ENCODE measurements at places on chromosomes 16 and 17. TPM values are rescaled to one million over a fixed set of nuclear protein-coding genes. Genes with fewer than 3 reads are reported as not detected.

- H3K27ac ChIP-seq, result no peak overlapping the region
- peaks cover 7% of the 10 kb centered on the region for H3K36me3 ChIP-seq
- DNase-seq, result no peak
These were observed 88.4 kb upstream of the SMURF2 start for GRCh38 chr17:64750478-64750877.

GRCh38 chr16:2953706-2954627, 10.1 kb upstream of the KREMEN2 start:
- no peaks in the 10 kb centered on the region for H3K27me3 ChIP-seq
- H3K4me3 ChIP-seq, result peak overlapping the region; percentile 24
- no peaks in the 10 kb centered on the region for H3K36me3 ChIP-seq
- H3K4me1 ChIP-seq, result peaks cover 5% of the 10 kb centered on the region

GRCh38 chr17:65259696-65260485, 122.7 kb downstream of the RGS9 start:
- H3K4me1 ChIP-seq, result no peaks in the 10 kb centered on the region
- DNase-seq, result no peak
- no peaks in the 10 kb centered on the region for H3K27me3 ChIP-seq
- no peak overlapping the region for H3K27ac ChIP-seq
- H3K4me3 ChIP-seq, result no peak overlapping the region

DNA sequence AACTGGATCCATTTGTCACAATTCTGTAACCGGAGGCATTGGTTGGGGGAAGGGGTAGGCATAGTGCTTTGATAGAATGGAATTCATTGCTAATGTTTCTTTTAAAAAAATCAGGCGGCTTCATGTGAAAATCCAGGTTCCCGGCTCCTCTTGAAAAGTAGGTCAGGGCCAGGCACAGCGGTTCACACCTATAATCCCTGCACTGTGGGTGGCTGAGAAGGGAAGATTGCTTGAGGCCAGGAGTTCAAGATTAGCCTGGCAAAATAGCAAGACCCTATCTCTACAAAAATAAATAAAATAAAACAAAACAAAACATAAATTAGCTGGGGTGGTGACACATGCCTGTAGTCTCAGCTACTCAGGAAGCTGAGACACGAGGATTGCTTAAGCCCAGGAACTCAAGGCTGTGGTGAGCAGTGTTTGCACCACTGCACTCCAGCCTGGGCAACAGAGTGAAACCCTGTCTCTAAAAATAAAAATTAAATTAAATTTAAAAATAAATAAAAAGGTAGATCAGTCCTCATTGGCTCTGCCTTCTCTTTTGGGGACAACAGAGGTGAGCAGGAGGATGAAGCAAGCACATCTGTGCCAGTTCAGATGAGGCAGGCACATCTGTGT, 466.5 kb downstream of the HS3ST4 start:
- H3K27ac ChIP-seq, result no peak overlapping the region
- no peaks in the 10 kb centered on the region for H3K27me3 ChIP-seq
- no peaks in the 10 kb centered on the region for H3K4me1 ChIP-seq
- H3K4me3 ChIP-seq, result no peak overlapping the region
- DNase-seq, result no peak

DNA sequence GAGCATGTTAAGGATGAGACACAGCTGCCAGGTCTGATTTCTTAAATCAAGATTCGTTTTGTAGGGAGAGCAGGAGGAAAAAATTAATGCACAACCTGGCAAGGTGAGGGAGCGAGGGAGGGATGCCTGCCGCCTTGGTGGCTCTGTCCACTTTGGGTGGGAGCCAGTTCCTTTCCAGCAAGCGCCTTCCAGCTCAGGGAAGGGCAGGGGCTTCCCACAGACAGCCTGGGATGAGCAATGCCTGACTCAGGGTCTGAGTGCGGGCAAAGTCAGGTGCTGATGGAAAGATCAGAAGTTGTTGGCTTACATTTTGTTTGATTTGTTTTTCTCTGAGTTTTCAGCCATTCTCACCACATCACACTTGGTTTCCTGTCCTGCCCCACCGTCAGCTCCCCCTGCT, 220.7 kb downstream of the ENGASE start:
- no peaks in the 10 kb centered on the region for H3K36me3 ChIP-seq
- H3K4me3 ChIP-seq, result no peak overlapping the region
- DNase-seq, result no peak
- no peak overlapping the region for H3K27ac ChIP-seq
- no peaks in the 10 kb centered on the region for H3K4me1 ChIP-seq

DNA sequence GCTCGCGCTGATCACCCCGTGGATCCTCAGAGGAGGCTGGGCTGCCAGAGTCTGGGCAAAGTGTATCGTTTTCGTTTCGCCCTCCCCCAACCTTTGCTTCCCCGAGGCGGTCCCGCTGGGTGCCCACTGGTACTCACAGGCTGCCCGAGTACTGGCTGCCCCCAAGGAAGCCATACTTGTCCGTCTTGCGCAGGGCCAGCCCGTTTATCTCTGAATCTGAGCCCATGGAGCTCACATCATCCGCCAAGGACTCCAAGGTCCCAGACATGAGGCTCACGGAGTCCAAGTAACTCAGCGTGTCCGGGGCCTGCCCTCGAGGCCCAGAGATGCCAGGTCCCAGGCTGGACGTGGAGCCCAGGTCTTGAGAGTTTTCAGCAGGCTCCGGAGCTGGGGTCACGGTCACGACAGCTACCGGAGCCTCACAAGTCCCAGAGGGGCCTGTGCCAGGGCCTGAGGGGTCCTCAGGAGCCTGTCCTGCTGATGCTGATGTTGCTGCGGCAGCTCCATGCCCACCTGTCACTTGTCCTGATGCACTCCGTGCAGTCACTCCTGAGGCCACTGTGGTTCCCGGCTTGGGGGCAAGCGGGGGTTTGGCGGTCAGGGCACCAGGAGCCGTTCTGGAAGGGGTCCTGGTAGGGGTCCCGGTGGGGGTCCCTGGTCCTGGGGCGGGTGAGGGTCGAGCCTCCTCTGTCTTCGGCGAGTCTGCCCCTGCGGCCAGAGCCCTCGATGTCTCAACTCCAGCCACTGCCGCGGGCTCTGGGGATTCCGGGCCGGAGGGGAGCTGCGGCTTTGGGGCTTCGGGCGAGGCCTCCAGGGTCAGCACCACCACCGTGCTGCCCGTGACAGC, 980 bp downstream of the TBC1D10B start:
- H3K36me3 ChIP-seq, result no peaks in the 10 kb centered on the region
- peak overlapping the region; percentile 73 for H3K4me3 ChIP-seq
- H3K27me3 ChIP-seq, result no peaks in the 10 kb centered on the region
- H3K27ac ChIP-seq, result peak overlapping the region; percentile 40

GRCh38 chr17:29584452-29585079, 4.9 kb downstream of the GIT1 start:
- no peaks in the 10 kb centered on the region for H3K36me3 ChIP-seq
- H3K27me3 ChIP-seq, result no peaks in the 10 kb centered on the region
- DNase-seq, result no peak
- H3K4me1 ChIP-seq, result peaks cover 21% of the 10 kb centered on the region

- H3K27me3 ChIP-seq, result no peaks in the 10 kb centered on the region
- H3K4me3 ChIP-seq, result no peak overlapping the region
- no peak overlapping the region for H3K27ac ChIP-seq
- DNase-seq, result no peak
- no peaks in the 10 kb centered on the region for H3K4me1 ChIP-seq
- no peaks in the 10 kb centered on the region for H3K36me3 ChIP-seq
These were observed 5.9 kb upstream of the DNAH17 start for GRCh38 chr17:78583091-78583490.

DNA sequence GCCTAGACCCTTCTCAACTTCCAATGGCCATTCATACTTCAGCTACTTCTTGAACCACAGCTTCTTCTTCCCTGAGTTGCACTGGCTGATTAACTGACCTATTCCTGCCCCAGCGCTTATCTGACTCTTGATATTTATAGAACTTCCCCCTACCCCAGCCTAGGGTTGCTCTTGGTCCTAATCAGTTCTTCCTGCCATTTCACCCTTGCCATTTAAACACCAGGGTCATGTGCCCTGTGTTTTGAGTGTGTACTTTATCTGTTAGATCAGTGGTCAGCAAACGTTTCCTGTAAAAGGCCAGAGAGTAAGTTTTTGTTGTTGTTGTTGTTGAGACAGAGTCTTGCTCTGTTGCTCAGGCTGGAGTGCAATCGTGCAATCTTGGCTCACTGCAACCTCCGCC, 82.4 kb upstream of the COX10 start:
- no peak overlapping the region for H3K4me3 ChIP-seq
- no peak for DNase-seq
- no peaks in the 10 kb centered on the region for H3K36me3 ChIP-seq
- H3K4me1 ChIP-seq, result no peaks in the 10 kb centered on the region
- no peak overlapping the region for H3K27ac ChIP-seq

- H3K36me3 ChIP-seq, result no peaks in the 10 kb centered on the region
- H3K27me3 ChIP-seq, result no peaks in the 10 kb centered on the region
- H3K4me1 ChIP-seq, result no peaks in the 10 kb centered on the region
- no peak overlapping the region for H3K27ac ChIP-seq
- no peak overlapping the region for H3K4me3 ChIP-seq
These were observed 36.8 kb downstream of the ASPA start for GRCh38 chr17:3512505-3513171.

DNA sequence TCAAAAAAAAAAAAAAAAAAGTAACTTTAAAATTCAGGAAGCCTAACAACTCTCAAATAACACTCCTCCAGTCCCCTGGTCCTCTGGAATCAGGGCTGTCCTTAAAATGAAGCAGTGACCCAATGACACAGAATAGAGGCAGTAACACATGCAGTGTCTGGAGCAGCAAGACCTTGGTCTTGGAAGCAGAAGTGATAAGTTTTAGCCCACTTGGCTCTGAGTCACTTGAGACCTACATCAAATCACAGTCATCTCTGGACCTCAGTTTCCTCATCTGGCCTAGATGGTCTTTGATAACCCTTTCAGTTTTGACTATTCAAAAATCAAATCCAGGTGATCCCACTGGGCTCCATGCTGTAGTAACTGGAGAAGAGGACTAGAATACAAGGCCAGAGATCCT, 39.0 kb downstream of the LYRM1 start:
- no peak overlapping the region for H3K4me3 ChIP-seq
- no peak for DNase-seq
- H3K27me3 ChIP-seq, result no peaks in the 10 kb centered on the region
- H3K27ac ChIP-seq, result no peak overlapping the region
- H3K36me3 ChIP-seq, result no peaks in the 10 kb centered on the region

- H3K27me3 ChIP-seq, result no peaks in the 10 kb centered on the region
- H3K4me1 ChIP-seq, result no peaks in the 10 kb centered on the region
- DNase-seq, result no peak
- H3K4me3 ChIP-seq, result no peak overlapping the region
These were observed 15.3 kb downstream of the CMTM3 start for GRCh38 chr16:66619534-66620428.

DNA sequence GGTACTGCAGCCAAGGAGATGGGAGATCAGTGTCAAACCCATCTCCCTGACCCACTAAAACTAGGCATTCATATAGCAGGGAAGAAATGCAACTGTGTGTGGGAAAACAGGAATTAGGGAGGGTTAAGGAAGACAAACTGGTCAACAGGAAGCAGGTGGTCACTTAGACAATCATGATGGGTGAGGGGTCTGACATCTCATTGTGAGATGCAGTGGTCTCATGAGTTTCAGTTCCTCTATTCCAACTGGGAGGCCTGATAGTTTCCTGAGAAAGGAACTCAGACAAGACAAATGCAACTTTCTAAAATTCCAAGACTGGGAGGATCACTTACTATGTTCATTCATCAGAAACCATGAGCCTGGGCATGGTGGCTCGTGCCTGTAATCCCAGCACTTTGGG, 361.4 kb upstream of the C16orf82 start:
- no peaks in the 10 kb centered on the region for H3K27me3 ChIP-seq
- H3K4me3 ChIP-seq, result no peak overlapping the region
- DNase-seq, result no peak
- H3K27ac ChIP-seq, result no peak overlapping the region

GRCh38 chr17:58005728-58006559, 1.1 kb downstream of the SRSF1 start:
- peaks cover 12% of the 10 kb centered on the region for H3K4me1 ChIP-seq
- no peaks in the 10 kb centered on the region for H3K27me3 ChIP-seq
- H3K36me3 ChIP-seq, result peaks cover 21% of the 10 kb centered on the region
- H3K27ac ChIP-seq, result peak overlapping the region; percentile 97
- H3K4me3 ChIP-seq, result peak overlapping the region; percentile 83

DNA sequence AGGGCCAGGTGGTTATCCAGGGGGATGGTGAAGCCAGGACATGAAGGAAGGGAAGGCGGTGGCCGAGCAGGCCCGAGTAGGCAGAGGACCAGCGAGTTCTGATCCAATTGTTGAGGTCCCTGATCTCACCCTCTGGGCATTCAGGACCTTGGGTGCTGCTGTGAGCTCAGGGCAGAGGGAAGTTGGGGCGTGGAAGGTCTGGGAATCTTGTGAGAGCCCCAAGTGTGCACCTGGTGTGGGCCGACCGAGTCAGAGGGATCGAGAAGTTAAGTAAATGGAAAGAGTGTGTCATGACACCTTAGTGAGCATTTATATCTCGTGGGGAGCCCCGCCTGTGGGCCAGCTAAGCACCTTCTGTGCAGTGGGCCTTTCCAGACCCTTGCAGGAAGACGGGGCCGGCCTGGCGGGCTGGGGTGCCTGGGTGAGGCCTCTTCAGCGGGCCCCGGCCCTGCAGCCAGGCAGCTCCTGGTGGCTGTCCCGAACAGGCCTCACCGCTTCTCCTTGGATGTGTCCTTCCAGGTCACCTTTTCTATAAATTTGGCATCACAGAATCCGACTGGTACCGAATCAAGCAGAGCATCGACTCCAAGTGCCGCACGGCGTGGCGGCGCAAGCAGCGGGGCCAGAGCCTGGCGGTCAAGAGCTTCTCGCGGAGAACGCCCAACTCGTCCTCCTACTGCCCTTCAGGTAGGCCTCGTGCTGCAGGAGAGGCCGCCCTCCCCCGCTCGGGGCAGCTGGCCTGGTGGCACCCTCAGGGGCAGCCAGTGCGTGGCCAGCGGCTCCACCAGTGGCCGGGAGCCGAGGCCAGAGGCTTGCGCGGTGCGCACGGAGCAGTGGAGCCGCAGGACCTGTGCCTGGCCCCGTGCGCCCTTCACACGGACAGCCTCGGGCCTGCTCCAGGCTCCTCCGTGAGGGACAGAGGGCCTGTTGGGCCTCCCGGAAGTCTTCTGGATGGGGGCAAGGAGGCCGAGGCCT, 76.0 kb downstream of the BANP start:
- no peaks in the 10 kb centered on the region for H3K4me1 ChIP-seq
- no peak overlapping the region for H3K4me3 ChIP-seq
- H3K27ac ChIP-seq, result no peak overlapping the region
- no peak for DNase-seq

DNA sequence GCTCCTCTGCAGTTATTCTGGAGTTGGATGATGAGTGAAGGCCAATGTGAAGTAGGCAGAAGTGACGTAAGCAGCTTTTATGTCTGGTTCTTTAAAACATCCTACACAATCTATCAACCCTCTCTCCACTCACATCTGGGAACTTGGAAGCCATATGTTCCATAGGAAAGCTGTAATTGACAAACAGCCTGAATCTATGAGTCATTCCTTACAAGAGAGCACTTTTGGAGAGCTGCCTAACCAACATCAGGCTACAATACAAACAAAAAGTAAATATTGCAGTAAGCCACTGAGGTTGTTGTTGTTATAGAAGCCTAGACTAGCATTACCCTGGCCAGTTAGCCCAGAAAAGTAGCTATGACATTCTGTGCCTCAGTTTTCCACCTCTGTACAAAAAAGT, 5.9 kb downstream of the CCL7 start:
- H3K27me3 ChIP-seq, result no peaks in the 10 kb centered on the region
- H3K36me3 ChIP-seq, result no peaks in the 10 kb centered on the region
- H3K27ac ChIP-seq, result no peak overlapping the region
- no peak overlapping the region for H3K4me3 ChIP-seq
- no peaks in the 10 kb centered on the region for H3K4me1 ChIP-seq

OTOP2 gene
- total RNA-seq, result 5.7 TPM

DNAH2 gene
- total RNA-seq, result 0.62 TPM

GLP2R gene
- 4.8 TPM for total RNA-seq

HSF5 gene
- total RNA-seq, result 0.07 TPM

ZG16 gene
- total RNA-seq, result 280 TPM

MRPS23 gene
- 43.6 TPM for total RNA-seq

UTS2R gene
- not detected for total RNA-seq

SMARCE1 gene
- total RNA-seq, result 80.9 TPM

KRT12 gene
- total RNA-seq, result 4.4 TPM
